ENCODE measurements at places on chromosomes 7 and 10.

DNA sequence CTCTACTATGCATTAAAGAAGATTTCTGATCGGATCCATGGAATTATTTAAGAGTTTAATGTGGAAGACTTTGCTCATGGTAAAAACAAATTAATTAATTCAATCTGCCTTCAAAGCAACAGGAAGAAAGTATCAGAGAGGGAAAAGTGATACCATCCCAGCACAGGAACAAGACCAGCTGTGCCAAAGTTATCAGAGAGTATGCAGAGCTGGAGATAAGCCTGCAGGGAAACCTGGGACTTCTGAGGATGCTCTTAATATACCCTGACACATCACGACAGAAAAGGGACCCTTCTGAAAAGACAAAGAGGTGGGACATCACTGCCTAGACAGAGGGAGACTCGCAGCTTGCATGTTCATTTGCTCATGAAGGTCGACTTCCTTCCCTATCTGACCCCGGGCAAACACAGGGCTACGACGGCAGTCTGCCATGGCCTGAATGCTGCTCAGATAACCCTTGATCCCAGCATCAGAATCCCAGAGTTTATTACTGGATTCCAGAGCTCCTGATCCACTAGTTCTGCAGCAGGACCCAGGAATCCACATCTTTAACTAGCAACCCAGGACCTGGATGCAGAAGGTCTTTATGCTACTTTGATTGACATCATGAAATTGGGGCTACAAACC is 29.5 kb downstream of the FAM171A1 start:
- DNase-seq, result no peak

DNA sequence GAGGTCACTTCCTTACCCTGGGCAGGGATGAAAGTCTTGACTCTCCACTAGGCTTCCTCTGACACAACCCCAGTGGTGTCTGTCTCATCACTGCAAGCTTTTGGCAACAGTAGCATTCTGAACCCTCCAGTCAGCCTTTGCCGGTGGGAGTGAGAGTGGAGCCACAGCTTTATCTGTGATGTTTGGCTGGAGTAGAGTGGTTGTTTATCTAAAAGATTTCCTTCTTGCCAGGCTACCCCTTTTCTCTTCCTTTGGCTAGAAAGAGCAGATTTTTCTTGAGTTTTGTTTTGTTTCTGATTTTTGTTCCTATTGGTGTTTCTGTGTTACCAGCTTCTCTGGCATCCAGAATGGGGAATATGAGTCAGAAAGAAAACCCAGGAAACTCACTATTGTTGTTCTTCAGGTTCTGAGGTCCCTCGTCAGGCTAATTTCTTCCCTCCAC is 98.9 kb upstream of the KIF5B start:
- DNase-seq, result no peak

- DNase-seq, result no peak
Observed at GRCh38 chr7:49344556-49344955, 420.2 kb downstream of the CDC14C start.

DNA sequence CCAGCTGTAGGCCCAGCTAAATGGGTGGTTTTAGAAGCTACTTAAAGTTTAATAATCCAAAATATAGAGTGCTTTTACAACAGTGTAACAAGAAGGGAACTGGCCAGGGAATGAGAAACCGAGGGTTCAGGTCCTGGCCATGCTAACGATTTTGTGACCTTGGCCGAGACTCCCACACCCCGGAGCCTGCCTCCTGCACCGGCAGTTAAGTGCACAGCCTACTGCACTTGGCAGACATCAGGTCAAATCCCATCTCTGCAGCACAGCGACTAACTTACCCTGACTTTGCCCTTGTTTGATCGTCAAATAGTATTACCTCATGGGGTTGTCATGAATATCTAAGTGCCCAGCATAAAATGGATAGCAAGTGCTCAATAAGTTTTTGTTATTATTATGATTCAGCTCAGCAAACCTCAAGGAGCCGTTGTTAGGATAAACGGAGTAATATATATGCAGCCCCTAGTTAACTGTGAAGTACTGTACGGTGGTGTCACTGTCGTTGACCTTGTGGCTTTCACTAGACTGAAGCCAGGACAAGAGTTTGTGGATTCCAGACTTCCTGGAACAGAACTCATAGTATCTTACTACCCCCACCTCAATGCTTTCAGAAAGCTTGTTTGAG is 35.5 kb downstream of the LYZL1 start:
- DNase-seq, result no peak

- DNase-seq, result no peak
Observed at GRCh38 chr7:343227-343822, 53.4 kb downstream of the FOXL3 start.
